ENCODE measurements at places on chromosomes 1 and 21.

DNA sequence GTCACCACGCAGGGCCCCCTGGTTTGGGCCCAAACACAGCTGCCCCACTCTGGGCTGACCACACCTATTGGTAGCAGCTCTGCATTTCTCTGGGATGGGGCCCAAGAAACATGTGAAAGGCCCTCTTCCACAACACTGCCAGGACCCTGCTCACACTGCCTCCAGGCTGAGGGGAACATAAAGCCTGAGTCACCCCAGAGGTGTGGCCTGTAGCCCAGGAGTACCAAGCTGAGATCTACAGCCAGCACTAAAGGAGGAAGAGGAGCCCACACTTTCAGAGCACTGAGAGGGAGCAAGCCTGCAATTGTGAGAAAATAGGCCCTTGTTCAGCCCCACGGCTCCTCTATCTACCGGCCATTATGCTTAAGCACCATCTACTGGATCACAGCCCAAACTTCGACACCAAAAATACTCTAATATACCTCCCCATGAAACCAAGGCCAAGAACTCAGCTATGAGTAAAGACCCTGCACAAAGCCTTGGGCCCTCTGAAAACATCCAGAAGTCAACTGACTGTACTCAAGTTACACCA is 14.4 kb upstream of the OR2T10 start:
- H3K4me1 ChIP-seq, result no peaks in the 10 kb centered on the region
- no peak overlapping the region for H3K27ac ChIP-seq
- no peak overlapping the region for H3K4me3 ChIP-seq
- peaks cover 43% of the 10 kb centered on the region for H3K27me3 ChIP-seq

GRCh38 chr1:241156231-241156965 is 200.6 kb downstream of the RGS7 start:
- no peak overlapping the region for H3K27ac ChIP-seq
- H3K27me3 ChIP-seq, result no peaks in the 10 kb centered on the region
- no peak for DNase-seq
- H3K4me3 ChIP-seq, result no peak overlapping the region
- H3K4me1 ChIP-seq, result no peaks in the 10 kb centered on the region
- peaks cover 2% of the 10 kb centered on the region for H3K36me3 ChIP-seq

GRCh38 chr1:180286417-180286816 is 56.4 kb downstream of the LHX4 start:
- H3K36me3 ChIP-seq, result peaks cover 9% of the 10 kb centered on the region
- no peak overlapping the region for H3K27ac ChIP-seq
- no peak for DNase-seq
- no peak overlapping the region for H3K4me3 ChIP-seq
- H3K4me1 ChIP-seq, result peaks cover 10% of the 10 kb centered on the region

DNA sequence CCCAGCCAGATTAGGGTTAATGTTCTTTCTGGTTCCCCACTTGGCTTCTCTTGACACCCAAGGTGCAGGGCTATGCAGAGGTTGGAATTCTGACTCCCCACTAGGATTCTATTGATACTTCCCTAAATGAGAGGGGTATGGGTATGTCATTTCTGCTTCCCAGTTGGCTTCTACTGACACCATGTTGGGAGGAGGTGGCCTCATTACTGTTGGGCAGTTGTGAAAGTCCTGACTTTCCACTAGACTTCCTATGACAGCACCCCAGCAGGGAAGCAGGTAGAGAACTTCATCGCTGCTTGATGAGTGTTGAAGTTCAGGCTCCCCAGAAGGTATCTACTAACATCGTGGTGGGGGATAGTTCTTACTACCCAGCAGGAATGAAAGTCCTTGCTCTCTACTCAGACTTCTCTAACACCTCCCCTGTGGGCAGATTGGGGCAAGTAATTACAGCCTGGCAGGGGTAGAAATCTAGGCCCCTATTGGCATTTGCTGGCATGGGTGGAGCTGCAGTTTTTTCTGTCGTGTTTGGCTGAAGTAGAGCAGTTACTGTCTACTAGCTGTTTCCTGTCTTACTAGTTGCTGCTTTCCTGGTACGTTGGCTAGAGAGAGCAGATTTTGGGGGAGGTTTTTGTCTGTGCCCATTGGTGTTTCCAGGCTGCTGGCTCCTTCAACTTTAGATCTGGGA is 41.5 kb downstream of the ZYG11B start:
- no peak overlapping the region for H3K27ac ChIP-seq
- no peak for DNase-seq
- peaks cover 12% of the 10 kb centered on the region for H3K36me3 ChIP-seq

GRCh38 chr21:25467896-25468295 is 139.4 kb downstream of the MRPL39 start:
- H3K27ac ChIP-seq, result no peak overlapping the region
- no peak overlapping the region for H3K4me3 ChIP-seq
- no peaks in the 10 kb centered on the region for H3K36me3 ChIP-seq
- H3K4me1 ChIP-seq, result peaks cover 5% of the 10 kb centered on the region
- no peaks in the 10 kb centered on the region for H3K27me3 ChIP-seq

GRCh38 chr1:244050835-244051444 is at the start of gene ZBTB18:
ZBTB18 (plus strand) TSS chr1:244051283; CDS start chr1:244051432, 149 bp downstream.
- H3K27me3 ChIP-seq, result no peaks in the 10 kb centered on the region
- peak within 1 kb of the TSS; percentile 92 for H3K27ac ChIP-seq
- H3K36me3 ChIP-seq, result peaks cover 23% of the 10 kb centered on the region
- no peak for DNase-seq

- peaks cover 22% of the 10 kb centered on the region for H3K4me1 ChIP-seq
- no peak for DNase-seq
- no peak overlapping the region for H3K4me3 ChIP-seq
- H3K27me3 ChIP-seq, result peaks cover 32% of the 10 kb centered on the region
These were observed 4.4 kb upstream of the ADAMTS1 start for GRCh38 chr21:26849428-26850115.

GRCh38 chr1:14666962-14667650 is 68.6 kb downstream of the KAZN start:
- no peak overlapping the region for H3K4me3 ChIP-seq
- no peaks in the 10 kb centered on the region for H3K36me3 ChIP-seq
- no peak overlapping the region for H3K27ac ChIP-seq
- no peaks in the 10 kb centered on the region for H3K27me3 ChIP-seq
- H3K4me1 ChIP-seq, result no peaks in the 10 kb centered on the region

GRCh38 chr1:75470448-75470847 is 140.5 kb downstream of the SLC44A5 start:
- H3K36me3 ChIP-seq, result no peaks in the 10 kb centered on the region
- no peak overlapping the region for H3K27ac ChIP-seq
- H3K4me3 ChIP-seq, result no peak overlapping the region
- DNase-seq, result no peak
- H3K27me3 ChIP-seq, result no peaks in the 10 kb centered on the region
- H3K4me1 ChIP-seq, result no peaks in the 10 kb centered on the region

DNA sequence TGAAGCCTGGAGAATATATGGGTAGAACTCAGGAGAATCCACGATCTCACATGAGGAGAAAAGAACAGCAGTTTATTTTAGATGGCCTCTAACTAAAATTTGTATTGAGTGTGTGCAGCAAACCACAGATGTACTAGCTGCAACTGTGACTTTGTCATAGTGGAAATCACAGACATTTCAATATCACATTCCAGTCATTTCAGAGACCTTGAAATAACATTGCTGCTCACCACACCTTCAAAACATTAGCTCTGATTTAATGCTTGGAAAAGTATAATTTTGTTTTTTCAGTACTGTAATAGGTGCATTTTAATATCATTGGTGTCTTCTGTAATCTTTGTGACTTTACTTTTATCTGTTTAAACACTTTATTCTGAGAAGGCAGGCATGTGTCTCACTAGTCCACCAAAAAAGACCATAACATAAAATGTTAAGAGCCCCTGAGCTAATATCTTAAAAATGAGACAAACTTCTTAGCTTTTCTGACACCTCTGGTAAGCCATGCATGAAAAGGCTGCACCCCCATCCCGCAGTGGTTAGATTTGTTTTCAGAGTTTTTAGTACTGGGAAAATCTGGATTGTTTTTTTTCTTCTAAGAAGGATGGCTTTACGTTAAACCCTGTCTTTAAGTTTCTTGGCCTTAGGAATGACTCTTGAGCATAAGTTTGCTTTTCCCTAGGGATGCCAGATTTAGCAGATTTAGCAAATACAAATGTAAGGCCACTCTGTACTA is 30.1 kb downstream of the KCNJ15 start:
- peaks cover 2% of the 10 kb centered on the region for H3K36me3 ChIP-seq
- no peak overlapping the region for H3K4me3 ChIP-seq
- no peak for DNase-seq
- peaks cover 30% of the 10 kb centered on the region for H3K27me3 ChIP-seq
- H3K27ac ChIP-seq, result no peak overlapping the region

DNA sequence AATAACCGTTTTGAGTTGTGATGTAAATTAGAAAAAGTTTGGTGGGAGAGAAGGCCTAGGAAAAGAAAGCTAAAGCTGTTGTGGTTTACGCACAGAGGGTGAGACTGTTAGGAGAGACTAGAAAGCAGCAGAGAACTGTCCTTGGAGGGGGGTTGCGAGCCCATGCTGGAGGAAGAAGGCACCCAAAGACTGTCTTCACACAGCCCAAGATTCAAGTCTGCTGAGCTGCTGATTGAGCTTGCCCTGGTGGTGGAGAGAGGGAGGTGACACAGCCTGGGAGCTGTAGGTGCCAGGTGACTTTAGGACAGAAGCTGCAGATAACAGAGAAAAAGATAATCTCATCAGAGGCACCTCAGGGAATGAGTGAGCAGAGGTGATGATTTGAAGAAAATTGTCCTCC is 18.3 kb upstream of the TLR5 start:
- no peaks in the 10 kb centered on the region for H3K4me1 ChIP-seq
- DNase-seq, result no peak
- H3K4me3 ChIP-seq, result no peak overlapping the region
- peaks cover 49% of the 10 kb centered on the region for H3K27me3 ChIP-seq
- H3K36me3 ChIP-seq, result no peaks in the 10 kb centered on the region

GRCh38 chr1:46617108-46617800 is 643 bp upstream of the MOB3C start:
- peak overlapping the region; percentile 79 for H3K4me3 ChIP-seq
- peak overlapping the region; percentile 88 for H3K27ac ChIP-seq
- peaks cover 18% of the 10 kb centered on the region for H3K36me3 ChIP-seq
- peaks cover 39% of the 10 kb centered on the region for H3K4me1 ChIP-seq
- DNase-seq, result no peak

GRCh38 chr21:26732432-26733221 is 112.6 kb downstream of the ADAMTS1 start:
- no peaks in the 10 kb centered on the region for H3K27me3 ChIP-seq
- no peaks in the 10 kb centered on the region for H3K36me3 ChIP-seq
- no peak overlapping the region for H3K27ac ChIP-seq
- H3K4me3 ChIP-seq, result no peak overlapping the region
